Panc1 (cell line): ENCODE measurements at places on chromosomes 3 and 15.
A peak's percentile ranks its signal among the peaks of the same experiment; 100 is the strongest.

DNA sequence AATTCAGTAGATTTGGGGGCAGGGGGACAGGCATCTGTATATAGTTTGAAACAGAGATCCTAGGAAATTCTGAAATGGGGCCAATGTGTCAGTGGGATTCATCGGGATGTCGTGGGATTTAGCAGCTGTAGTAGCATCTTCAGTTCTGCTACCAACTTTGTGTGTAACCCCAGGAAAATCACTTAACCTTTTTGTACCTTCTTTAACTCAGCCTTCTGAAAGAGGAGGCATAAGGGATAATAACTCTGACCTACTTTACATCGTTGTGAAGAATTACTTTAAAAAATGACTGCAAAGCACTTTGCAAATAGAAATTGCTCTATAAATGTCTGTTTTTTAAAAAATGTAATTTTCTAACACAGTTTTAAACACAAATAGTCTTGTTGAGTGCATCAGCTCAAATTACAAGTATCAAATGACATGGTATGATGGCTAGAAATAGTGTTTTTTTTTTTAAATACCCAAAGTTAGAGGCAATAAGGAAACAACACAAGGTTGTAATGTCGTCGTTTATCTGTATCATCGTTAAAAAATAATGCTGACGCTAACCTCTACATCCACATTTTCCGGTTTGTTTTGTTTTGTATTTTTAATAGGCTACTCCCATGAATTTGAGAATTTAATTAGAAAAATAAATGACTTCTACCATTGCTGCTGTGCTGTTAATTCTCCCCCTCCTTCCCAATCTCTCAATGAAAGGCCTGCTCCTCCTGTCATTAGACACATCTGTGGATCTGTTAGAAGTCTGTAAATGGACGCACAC lies 338.5 kb downstream of the PTPRG start:
- no peak for DNase-seq

DNA sequence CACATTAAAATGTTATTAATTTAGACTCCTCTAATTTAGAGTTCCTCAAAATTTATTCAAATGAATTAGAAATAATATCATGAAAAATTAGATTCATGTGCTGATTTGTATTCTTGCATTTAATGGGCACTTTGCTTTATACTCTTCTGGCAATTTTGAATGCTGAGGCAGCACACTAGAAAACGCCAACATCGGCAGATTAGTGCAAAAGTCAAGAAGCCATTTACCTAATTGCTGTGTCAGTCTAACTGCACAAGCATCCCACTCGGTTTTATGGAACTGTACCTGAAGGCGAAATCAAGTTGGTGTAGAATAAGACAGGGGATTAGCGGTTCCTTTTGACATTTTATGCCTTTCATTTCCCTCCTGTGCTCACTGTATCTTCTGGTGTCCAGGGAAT lies 382.0 kb downstream of the ROBO2 start:
- no peak for DNase-seq

- no peak for DNase-seq
Observed at GRCh38 chr15:63729115-63729884, 104.4 kb downstream of the HERC1 start.

GRCh38 chr3:191340966-191341365 lies 10.6 kb upstream of the UTS2B start:
- DNase-seq, result no peak

GRCh38 chr3:14633819-14634424 lies 17.6 kb upstream of the CCDC174 start:
- DNase-seq, result peak; percentile 18

DNA sequence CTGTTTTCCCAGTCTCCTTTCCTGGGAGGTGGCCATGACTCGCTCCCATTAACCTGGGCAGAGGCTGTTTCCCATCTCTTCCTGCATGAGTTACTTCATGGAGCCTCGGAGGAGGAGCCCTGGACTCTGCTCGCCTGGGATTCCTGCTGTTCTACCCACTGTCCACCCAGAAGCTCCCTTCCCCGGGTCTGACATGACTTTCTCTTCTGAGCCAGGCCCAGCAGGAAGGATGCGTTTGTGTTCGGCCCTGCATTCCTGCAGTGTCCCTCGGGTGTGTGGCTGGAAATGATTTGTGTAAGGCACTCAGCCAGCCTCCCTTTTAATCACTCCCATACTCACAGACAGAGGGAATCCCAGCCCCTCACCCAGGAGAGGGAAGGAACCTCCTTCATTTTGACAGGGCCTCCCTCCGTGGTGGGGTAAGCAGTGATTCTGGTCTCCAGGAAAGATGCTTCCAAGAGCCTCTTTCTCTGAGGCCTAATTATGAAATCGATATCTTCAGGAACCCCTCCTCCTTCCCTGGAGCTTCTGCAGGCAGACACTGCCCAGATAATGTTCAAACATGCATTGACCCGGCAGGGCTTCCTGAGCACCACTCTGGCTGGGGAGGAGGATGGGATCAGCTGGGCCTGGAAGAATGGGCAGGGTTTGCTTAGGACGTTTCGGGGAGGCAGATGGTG lies 41.6 kb upstream of the DLG1 start:
- no peak for DNase-seq

GRCh38 chr15:68617001-68617400 lies 38.2 kb downstream of the CORO2B start:
- no peak for DNase-seq

- no peak for DNase-seq
Observed at GRCh38 chr15:61047783-61048182, 181.3 kb downstream of the RORA start.

GRCh38 chr3:137100326-137100725 lies 142.5 kb downstream of the IL20RB start:
- no peak for DNase-seq

DNA sequence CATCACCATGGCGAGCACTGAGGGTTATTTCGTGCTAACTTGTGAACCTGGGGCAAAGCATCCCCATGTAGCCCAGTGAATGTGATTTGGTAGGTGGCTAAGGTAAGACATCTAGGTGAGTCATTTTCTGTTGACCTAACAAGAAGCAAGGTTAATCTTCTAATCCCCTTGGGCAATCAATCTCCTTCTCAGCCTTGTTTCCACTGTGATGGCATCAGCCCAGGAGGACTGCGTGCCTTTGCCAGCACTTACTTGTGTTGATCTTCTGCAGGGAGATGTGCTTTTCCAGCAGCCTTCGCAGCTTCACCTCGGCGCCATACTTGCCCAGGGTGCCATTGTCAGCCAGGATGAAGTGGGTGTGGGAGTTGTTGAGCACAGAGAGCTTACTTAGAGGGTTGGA lies 35.7 kb downstream of the TRPM1 start:
- no peak for DNase-seq

DNA sequence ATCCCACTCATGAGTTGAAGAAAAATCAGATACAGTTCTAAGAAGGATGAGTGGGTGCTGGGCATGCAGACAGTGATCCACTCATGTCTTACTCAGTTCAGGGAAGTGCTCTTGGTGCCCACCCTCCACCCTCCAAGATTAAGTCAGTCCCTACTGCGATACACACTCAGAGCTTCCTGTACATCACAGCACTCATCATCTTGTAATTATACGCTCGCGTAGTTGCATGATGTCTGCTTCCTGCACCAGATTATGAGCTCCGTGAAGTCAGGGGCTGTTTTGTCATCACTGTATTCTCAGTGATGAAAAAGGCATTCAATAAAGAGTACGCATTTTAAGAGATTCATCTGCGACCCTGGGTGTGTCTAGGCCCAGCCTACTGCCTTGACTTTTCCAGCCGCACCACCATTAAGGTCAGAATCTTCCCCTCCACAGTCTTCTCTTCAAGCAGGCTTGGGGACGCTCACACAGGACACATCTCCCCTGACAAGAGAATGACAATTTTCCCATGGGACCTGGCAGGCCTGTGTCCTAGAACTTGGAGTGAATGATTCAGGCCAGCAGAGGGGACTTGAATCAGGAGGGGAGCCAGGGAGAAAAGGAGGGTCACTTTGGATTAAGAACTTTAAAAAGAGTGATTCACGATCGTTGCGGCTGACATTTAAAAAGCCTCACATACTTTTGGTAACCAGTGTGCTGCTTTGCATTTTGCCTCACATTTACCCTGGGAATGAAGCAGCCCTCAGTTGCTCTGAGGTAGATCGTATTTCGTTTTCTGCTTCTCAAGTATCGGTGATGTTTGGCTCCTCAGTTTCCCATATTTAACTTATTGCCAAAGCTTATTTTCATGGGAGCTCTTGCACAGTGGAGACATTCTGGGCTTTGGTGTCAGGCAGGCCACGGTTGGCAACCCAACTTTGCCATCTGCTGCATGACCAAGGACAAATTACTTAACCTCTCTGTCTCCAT lies 7.9 kb upstream of the PDE8A start:
- no peak for DNase-seq

DNA sequence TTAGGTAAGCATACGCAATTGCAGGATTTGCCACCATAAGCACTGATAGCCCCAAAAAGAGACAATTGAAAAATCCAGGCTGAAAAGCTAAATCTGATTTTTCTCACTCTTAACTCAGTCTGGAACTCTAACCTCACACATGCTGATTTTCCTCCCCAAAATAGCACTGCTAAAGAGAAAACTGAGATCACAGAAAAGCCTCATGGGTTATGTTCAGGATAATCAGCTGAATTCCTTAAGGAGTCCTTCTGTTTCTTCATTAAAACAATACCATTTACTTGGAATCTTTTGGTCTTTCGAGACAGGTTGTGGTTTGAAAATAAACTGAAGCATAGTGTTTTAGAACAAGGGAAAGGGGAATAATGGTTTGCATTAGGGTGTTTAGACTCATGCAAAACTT lies 144.3 kb upstream of the LRRN1 start:
- no peak for DNase-seq

- DNase-seq, result peak; percentile 67
Observed at GRCh38 chr3:105368566-105369499, 2.1 kb downstream of the ALCAM start.

GRCh38 chr3:23152989-23153388 lies 50.1 kb upstream of the UBE2E2 start:
- no peak for DNase-seq
